Stimulated activated CD4-positive, alpha-beta T cell treated with anti-CD3 and anti-CD28 coated beads, Interleukin-4, amount 100 ng/mL, for 24 hours (primary cell): ENCODE measurements at places on chromosomes 6 and 20.
A peak's percentile ranks its signal among the peaks of the same experiment; 100 is the strongest.

- DNase-seq, result no peak
Measured at GRCh38 chr6:136866872-136867416, 44.6 kb downstream of the PEX7 start.

DNA sequence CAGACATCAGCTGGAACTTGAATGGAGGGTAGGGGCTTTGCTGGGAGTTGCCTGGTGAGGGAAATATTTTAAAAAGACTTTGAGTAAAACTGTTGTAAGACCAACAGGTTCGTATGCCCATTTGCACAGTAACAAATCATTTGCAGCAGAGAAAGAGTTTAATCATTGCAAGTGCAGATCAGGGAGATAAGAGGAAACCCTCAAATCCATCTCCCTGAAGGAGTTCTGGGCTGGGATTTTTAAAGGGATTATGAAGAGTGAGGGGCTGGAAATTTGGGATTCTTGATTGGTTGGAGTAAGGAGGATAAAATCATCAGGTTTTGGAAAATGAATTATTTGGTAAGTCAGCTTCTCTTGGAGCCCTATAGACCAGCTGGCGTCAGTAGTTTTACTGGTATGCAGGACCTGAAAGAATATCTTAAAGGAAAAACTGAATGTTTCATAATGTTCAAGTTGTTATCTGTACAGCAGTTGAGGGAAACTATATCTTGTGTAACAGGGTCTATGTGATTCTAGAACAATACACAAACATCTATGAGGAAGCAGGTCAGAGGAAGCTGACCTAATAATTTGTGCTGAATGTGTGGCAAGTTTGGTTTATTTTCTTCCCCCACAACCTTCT, 295.5 kb downstream of the PLCB1 start:
- no peak for DNase-seq

DNA sequence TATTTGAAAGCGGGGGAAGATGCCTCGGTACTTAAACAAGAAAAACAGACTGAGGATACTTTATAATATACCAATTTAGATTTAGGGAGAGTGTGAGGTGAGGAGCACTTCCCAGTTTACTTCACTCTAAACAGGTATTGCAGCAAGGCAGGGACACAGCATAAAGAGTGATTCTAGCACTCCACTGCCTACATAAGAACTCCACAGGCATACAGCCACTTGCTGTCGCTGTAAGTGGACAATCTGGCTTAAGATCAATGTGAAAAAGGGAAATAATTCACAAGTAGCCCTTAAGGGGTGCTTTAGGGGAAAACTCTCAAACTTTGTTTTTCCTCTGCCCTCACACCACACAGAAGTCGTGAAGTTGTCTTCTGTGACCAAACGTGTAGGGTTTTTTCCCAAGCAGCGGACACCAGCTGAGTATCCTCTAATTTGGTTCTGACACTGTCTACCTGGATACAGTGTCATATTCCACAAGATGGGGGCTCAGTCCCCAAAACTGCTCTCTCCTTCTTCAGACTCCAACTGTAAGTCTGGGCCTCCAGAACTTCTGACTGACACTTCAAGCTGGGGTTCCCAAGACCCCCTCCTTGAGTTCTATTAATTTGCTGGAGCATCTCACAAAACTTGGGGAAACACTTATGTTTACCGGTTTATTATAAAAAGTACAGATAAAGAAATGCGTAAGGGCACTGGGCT, 9.3 kb downstream of the ADNP start:
- no peak for DNase-seq

- no peak for DNase-seq
Measured at GRCh38 chr20:44014807-44015732, 100.4 kb downstream of the TOX2 start.

DNA sequence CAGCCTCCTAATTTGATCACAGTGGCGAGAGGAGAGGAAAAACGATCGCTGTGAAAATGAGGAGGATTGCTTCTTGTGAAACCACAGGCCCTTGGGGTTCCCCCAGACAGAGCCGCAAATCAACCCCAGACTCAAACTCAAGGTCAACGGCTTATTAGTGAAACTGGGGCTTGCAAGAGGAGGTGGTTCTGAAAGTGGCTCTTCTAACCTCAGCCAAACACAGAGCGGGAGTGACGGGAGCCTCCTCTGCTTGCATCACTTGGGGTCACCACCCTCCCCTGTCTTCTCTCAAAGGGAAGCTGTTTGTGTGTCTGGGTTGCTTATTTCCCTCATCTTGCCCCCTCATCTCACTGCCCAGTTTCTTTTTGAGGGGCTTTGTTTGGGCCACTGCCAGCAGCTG, 28.7 kb downstream of the SAYSD1 start:
- DNase-seq, result peak; percentile 27

- DNase-seq, result no peak
Measured at GRCh38 chr6:111032484-111033140, 50.8 kb downstream of the RPF2 start.

DNA sequence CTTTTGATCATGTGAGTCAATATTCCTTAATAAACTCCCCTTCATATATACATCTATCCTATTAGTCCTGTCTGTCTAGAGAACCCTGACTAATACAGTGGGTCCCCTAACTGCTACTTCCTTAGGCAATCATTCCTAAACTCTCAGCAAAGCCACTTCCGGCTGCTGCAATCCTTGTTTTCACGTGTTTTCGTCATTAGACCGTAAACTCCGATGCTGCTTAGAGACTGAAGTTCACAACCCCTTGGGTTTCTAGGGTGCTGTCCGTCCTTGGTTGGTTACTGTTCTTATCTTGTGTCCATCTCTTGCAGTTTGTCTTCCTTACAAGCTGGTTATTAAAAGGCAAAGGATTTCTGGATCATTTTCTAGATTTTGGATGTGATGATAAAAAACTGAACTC, 106.4 kb downstream of the GMPR start:
- no peak for DNase-seq

- no peak for DNase-seq
Measured at GRCh38 chr20:47818996-47819609, 33.8 kb upstream of the SULF2 start.

DNA sequence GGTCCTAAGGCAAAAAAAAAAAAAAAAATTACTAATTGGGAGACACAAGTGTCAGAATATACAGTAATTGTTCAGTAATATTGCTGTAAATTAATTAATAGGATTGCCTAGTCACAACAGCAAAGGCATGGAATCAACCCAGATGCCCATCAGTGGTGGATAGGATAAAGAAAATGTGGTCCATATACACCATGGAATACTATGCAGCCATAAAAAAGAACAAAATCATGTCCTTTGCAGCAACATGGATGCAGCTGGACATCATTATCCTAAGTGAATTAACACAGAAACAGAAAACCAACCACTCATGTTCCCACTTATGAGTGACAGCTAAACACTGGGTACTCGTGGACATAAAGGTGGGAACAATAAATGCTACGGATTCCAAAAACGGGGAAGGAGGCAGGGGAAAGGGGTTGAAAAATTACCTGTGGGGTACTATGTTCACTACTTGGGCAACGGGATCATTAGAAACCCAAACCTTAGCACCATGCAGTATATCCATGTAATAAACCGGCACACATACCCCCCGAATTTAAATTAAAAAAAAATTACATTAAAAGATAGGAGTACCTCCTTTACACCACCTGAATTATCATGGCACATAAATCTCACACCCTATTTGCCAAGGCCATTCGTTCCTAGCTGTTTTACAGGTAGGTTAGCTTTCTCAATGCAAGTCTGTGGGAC, 689 bp upstream of the PFDN4 start:
- no peak for DNase-seq

DNA sequence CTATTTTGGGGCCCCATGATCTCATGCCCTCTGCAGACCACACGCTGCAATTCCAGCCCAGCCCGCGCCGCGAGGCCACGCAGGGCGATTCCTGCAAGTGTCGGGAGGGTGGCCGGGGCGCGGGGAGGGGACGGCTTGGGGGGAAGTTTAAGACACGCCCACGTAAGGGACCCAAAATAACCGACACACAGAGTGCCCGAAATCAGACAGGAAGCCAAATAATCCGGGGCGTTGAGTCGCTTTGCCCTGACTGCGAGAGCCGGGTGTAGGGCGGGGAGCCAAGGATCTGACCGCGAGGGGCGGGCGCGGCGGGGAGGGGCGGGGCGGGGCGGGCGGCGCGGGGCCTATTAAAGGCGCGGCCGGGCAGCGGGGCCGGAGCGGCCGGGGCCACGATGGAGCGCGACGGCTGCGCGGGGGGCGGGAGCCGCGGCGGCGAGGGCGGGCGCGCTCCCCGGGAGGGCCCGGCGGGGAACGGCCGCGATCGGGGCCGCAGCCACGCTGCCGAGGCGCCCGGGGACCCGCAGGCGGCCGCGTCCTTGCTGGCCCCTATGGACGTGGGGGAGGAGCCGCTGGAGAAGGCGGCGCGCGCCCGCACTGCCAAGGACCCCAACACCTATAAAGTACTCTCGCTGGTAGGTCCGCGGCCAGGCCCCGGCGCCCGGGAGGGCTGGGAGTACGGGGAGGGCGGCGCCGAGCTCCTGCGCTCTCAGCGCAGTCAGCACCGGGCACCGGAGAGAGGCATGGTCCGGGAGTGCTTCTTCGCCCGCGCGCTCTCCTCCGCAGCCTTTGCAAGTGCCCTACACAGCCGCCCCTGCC, at the start of gene ENPP1:
Gene ENPP1, plus strand, starts transcription at position 377 of the 816 bp plus-strand sequence. Its CDS starts 16 bp downstream, at position 393.
- DNase-seq, result peak; percentile 30

DNA sequence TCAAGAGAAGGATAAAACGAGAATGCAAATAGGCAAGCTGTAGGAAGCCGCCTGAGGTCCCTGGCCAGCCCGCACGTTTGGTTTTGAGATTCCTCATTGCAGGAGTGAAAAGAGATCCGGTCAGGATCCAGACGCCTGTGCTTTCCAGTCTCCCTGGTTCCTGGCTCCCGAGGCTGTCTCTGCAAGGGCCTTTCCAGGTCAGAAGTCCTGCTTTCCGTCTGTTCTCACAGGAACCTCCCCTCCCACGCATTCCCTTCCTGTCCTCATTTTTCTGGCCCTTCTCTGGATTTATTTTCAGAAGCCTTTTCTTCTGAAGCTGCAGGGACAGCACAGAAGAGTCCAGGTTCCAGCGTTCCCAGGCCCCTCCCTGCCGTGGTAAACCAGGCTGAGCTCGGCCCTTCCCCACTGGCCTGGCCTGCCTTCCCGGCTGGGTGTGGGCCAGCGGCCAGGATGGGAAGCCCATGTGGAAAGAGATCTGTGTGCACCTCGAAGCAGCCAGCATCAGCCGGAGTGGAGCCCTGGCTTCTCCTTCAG, 54.0 kb downstream of the TMEM242 start:
- no peak for DNase-seq

- peak; percentile 39 for DNase-seq
Measured at GRCh38 chr20:5674176-5674660, 76.0 kb upstream of the SHLD1 start.

DNA sequence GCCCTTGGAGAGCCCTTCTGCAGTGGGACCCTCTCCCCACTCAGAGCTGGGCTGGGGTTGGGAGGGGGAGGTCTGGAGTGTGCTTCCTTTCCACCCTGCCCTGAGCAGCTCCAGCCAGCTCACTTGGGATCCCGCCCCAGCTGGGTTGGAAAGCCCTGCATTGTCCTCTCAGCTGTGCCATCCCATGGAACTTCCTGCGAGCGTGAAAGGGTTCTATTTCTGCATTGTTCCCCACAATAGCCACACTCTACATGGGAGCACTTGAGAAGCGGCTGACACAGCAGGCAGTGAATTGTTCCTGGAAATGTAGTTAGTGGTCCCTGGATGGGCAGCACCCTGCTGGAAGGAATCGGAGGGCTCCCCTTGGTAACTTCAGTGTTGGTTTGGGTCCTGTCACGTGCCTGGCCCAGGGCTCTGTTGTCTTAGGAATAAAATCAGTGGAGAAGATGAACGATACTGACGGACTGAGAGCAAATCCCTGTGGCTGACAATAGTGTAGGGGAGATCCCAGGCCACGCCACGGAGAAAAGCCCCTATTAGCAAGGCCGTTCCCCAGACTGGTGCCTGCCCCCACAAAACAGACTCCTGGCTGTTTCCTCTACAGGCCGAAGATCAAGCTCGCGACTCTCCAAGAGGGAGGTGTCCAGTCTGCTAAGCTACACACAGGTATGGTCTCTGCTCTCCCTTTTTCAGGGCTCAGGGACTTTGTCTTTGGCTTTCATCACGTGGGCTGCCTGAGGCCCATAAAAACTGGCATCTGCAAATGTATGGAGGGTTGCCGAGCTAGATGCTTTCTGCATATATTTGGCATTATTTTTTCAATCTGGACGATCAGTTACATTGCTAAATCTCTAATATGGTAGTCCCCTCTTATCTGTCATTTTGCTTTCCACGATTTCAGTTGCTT, 18.8 kb downstream of the DNMT3B start:
- DNase-seq, result no peak

DNA sequence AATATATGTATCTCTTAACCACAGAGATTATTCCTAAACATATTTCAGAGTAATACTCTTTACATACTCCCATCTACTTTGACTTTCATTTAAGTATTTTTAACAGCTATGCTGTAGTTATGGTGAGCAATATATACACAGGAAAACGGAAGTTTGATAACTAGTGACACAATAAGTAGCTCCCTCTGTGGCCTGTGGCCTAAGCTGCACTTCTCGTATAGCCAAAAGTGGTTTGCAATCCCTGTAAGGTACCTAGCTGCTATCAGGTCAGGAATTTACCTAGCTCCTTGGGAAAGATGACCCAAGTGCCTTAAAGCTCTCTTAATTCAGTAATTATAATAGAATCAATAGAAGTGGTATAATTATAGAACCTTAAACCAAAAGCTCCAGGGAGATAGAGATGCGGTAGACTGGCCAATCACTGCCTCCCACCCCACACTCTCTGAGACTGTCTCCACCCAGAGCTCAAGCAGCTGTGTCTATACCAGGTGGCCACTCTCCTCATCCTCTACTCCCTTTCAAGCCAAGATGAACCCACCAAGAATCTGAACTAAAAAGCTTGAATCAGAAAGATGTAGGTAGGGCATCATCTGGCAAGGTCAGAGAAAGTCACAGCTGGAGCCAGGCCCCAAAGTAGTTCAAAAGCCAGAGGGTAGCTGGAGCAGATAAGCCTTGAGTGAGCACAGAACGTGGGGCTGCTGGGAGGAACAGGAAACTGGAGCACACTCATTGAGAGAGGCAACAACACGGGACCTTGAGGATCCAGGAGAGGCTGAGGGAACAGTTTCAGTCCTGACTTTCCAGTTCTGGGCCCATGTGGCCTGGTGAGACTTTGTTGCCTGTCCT, 84.9 kb upstream of the ASF1A start:
- DNase-seq, result no peak

- DNase-seq, result no peak
Measured at GRCh38 chr6:35723587-35723986, 13.2 kb upstream of the ARMC12 start.
